ENCODE measurements at places on chromosomes 12 and 14. TPM values are rescaled to one million over a fixed set of nuclear protein-coding genes. Genes with fewer than 3 reads are reported as not detected.

TPPP2 gene
- not detected for total RNA-seq

ALDH2 gene
- total RNA-seq: 56.9 TPM

IAPP gene
- total RNA-seq: 0.10 TPM

NTF3 gene
- total RNA-seq: 3.1 TPM

RFLNA gene
- 5.7 TPM for total RNA-seq

MANSC4 gene
- total RNA-seq: not detected

SLCO1A2 gene
- not detected for total RNA-seq

DPPA3 gene
- not detected for total RNA-seq

DIO2 gene
- 18.7 TPM for total RNA-seq

KRT83 gene
- not detected for total RNA-seq

WNT1 gene
- total RNA-seq: not detected

PALS1 gene
- 27.7 TPM for total RNA-seq

CAPZA3 gene
- total RNA-seq: not detected

MANSC1 gene
- 3.9 TPM for total RNA-seq

SLC25A47 gene
- 0.07 TPM for total RNA-seq

CISTR gene
- total RNA-seq: not detected

MYO1A gene
- 0.53 TPM for total RNA-seq

AMHR2 gene
- total RNA-seq: not detected

NEDD1 gene
- 30.4 TPM for total RNA-seq

BEST3 gene
- total RNA-seq: not detected

HOXC6 gene
- total RNA-seq: 2.3 TPM

C12orf42 gene
- not detected for total RNA-seq

CHST11 gene
- 11.4 TPM for total RNA-seq

PLCZ1 gene
- not detected for total RNA-seq

CRACR2A gene
- 4.3 TPM for total RNA-seq

KLRB1 gene
- not detected for total RNA-seq

C12orf54 gene
- total RNA-seq: not detected

ADGRD1 gene
- total RNA-seq: 3.1 TPM

KLHDC1 gene
- total RNA-seq: 3.4 TPM

DBX2 gene
- not detected for total RNA-seq

PTHLH gene
- 1.6 TPM for total RNA-seq

NFE2 gene
- total RNA-seq: 0.10 TPM

AMN gene
- 0.07 TPM for total RNA-seq

HOTAIR gene
- not detected for total RNA-seq

NFATC4 gene
- 76.4 TPM for total RNA-seq

RNASE4 gene
- 59.6 TPM for total RNA-seq

TEAD4 gene
- 7.0 TPM for total RNA-seq

LHX5 gene
- not detected for total RNA-seq

ATP23 gene
- total RNA-seq: 2.8 TPM

AQP6 gene
- 0.20 TPM for total RNA-seq

TMEM132C gene
- not detected for total RNA-seq

ERP27 gene
- total RNA-seq: not detected

TWF1 gene
- 147 TPM for total RNA-seq

ARHGEF25 gene
- total RNA-seq: 31.5 TPM

HNF1A gene
- total RNA-seq: not detected
